Upper lobe of left lung (tissue), 6 donors: ENCODE measurements at places on chromosomes 12 and 14.
A peak's percentile ranks its signal among the peaks of the same experiment; 100 is the strongest.

DNA sequence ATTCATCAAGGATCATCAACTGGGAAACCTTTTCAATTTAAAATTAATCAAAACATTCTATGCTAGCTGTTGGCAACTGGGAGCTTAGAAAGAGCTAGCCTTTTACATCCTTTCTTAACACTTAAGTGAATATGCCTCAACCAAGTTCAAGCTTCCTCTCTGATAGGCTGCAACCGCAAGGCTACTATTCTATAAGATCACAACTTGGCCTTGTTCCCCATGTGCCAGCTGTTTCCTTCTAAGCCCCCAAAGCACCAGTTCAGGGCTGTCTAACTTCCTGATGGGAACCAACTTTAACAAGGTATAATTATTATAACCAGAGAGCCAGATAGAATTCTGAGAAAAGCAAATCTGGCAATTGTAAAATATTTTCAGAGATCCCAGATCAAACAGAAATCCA, 37.0 kb downstream of the KCNC2 start:
- no peak for DNase-seq

GRCh38 chr12:55651299-55651683, 14.6 kb downstream of the OR10P1 start:
- DNase-seq = no peak

GRCh38 chr12:1147821-1148220, 156.8 kb downstream of the ERC1 start:
- no peak for DNase-seq

DNA sequence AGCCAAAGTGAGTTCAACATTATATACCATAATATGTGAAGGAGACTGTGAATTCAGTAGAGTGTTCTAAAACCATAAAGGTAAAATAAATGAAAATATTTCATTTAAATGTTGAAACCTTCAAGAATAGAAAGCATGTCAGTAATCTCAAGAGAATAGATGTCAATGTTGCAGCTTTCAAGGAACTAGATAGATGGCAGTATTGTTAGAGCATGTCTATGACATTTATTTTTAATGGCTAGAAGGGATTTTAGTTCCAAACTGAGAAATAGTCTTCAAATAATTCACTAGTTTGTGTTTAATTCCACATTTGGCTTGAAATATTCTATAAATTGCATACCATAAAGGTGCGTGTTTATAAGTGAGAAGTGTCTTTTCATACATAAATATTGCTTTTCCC, 326.5 kb downstream of the FLRT2 start:
- DNase-seq = no peak

- no peak for DNase-seq
Measured at GRCh38 chr12:44114906-44115305, 279.0 kb downstream of the TMEM117 start.

DNA sequence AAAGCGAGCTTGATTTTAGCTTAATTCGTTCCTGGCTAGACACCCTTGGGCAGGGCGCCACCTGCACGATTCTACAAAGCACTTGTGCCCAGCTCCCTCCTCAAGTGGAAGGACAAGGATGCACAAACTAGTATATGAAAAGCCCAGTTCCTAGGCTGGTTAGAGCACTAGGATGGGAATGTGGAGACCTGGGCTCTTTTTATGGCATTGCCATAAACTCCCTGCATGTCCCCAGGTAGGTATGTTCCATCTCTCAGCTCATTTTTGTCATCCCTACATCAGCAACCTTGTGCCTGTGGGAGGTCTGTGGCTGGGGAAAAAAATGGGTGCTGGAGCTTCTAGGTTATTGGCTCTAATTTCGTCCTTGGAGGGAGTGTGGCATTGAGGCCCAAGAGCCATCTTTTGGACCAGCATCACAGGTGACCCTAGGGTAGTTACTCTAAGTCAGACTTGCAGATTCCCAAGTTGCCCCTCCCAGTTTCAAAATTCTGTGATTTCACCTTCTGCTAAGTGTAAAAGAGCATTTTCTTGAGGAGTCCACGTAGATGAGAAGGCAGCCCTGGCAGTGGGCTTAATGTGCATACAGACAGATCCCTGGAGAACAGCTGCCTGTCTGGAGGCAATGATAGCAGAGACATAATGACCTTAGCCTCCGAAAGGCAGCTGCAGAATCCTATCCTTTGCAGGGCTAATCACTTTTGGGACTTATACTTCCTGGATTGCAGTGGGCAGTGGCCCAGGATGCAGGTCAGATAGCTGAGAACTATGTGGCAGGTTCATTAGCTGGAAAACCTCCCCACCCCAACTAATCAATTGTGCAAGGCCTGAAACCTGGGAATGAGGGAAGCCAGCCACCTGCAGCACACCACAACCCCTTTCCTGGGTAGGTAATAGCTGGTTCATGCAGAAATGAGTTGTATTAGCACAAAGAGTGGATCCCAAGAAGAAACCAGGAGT, 47.6 kb upstream of the BDKRB2 start:
- DNase-seq = no peak

- no peak for DNase-seq
Measured at GRCh38 chr12:1993341-1993740, 10.9 kb downstream of the DCP1B start.

- no peak for DNase-seq
Measured at GRCh38 chr12:7242176-7243101, 53.0 kb downstream of the PEX5 start.

DNA sequence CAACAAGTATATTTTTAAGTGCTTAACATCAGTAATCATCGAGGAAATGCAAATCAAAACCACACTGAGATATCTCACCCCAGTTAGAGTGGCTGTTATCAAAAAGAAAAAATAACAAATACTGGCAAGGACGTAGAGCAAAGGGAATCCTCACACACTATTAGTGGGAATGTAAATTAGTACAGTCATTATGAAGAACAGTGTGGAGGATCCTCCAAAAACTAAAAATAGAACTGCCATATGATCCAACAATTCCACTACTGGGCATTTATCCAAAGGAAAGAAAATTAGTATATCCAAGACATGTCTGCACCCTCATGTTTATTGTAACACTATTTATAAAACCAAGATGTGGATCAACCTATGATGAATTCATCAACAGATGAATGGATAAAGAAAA, 149.0 kb upstream of the PWP1 start:
- no peak for DNase-seq

DNA sequence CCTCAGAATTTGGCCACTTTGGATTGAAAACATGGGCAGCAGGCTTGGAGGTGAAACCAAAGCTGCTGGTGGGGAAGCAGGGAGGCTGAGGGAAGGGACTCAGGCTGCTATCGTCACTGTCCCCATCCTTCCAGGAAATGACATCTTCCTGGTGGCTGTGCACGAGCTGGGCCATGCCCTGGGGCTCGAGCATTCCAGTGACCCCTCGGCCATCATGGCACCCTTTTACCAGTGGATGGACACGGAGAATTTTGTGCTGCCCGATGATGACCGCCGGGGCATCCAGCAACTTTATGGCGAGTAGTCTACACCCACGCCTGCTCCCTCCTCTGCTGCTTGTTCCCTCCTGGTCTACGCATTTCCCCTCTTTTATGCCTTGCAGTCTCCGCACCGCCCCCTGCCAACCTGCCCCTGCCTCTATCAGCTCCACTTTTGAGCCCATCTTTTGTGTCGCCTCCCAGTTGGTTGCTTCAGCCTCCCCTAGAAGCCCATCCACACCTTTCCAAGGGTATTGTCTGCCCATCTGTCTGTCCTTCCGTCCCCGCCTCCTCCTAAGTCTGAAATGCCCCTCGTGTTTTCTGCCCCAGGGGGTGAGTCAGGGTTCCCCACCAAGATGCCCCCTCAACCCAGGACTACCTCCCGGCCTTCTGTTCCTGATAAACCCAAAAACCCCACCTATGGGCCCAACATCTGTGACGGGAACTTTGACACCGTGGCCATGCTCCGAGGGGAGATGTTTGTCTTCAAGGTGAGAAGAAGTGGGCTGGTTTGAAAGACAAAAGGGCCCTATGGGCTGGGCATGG, 6.9 kb downstream of the MMP14 start:
- no peak for DNase-seq

- peak; percentile 26 for DNase-seq
Measured at GRCh38 chr12:112386726-112387125, 4.5 kb upstream of the HECTD4 start.

DNA sequence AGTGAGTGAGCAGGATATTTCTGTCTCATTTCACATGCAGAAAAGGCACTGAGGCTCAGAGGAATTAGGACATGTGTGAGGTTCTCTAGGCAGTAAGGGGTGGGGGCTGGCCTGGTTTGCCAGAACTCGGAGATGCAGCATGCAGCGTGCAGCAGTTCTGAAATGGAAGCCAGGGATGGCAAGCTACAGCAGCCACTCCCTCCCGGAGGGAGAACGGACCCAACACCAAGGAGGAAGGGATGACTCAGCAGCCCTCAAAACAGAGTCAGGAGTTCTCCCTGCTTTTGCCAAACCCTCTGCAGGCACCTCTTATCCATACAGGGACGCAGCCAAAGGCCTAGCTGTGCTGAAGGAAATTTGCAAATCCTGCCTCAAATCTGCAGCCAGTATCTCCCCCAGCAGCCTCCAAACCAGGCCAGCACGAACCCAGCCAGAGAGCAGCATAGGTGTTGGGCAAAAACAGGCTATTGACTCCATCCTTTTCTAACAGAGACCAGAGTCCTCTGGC, 10.3 kb upstream of the SERPINA3 start:
- DNase-seq = no peak

DNA sequence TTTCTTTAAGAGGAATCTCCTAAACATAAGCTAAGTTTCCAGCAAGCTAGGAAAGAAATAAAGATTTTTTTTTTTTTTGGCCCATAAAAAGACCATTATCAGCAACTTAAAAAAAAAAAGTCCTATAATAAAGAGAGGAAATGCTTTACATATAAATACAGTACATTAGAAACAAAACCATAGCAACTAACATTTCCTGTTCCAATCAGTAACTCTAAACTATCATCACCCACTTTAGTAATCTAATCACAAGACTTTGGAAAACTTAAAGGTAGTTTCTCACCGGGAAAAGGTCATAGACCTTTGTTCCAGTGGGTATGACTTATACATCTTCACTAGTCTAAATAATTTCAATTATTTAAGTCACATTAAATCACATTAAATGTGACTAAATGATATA, 11.1 kb downstream of the SPTSSA start:
- no peak for DNase-seq

DNA sequence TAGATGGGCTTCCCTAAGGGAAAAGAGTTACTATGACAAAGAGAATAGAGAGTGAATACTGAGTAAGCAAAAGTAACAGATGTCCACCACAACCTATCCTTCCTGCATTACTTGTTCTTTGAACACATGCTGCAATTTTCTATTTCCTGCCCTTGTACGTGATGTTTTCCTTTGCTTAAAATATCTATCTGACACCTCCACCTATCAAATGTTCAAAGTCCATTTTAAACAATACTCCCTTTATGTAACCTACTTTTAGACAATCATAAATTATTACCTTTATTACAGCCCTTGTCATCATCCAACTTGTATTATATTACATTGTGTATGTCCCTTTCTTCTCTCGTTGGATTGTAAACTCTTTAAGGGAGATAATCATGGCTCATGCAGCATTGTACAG, 147.2 kb upstream of the DYRK2 start:
- no peak for DNase-seq

- DNase-seq = no peak
Measured at GRCh38 chr12:23333938-23334337, 615.5 kb downstream of the SOX5 start.

DNA sequence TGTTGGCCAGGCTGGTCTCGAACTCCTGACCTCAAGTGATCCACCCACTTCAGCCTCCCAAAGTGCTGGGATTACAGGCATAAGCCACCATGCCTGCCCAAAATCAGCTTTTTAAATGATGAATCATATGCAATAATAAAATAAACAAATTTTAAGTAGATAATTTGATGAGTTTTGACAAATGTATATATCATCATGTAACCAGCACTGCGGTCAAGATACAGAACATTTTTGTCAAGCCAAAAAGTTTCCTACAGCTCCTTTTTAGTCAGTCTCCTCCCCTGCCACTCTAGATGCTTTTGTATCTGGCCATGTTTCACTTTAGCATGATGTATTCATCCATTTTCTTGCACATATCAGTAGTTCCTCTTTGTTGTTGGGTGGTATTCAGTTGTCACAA, 17.2 kb downstream of the FRMD6 start:
- no peak for DNase-seq

DNA sequence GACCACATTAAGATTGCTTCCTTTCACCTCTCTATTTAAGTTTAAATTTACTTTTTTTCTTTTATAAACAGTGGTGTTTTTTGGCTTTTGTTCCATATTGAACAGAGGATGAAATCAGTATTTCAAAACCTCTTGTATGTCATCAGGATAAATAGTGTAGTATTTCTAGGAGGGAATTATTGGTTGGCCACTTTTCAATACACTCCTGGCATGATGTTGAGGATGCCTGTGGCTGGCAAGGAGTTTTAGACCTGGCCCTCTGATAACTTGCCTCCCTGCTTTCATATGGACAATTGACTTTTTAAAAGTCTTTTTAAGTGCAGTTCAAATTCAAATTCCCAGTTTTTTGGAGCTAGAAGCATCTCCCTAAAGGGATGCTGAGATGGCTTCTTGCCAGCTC, 9.8 kb downstream of the TMTC2 start:
- DNase-seq = no peak

DNA sequence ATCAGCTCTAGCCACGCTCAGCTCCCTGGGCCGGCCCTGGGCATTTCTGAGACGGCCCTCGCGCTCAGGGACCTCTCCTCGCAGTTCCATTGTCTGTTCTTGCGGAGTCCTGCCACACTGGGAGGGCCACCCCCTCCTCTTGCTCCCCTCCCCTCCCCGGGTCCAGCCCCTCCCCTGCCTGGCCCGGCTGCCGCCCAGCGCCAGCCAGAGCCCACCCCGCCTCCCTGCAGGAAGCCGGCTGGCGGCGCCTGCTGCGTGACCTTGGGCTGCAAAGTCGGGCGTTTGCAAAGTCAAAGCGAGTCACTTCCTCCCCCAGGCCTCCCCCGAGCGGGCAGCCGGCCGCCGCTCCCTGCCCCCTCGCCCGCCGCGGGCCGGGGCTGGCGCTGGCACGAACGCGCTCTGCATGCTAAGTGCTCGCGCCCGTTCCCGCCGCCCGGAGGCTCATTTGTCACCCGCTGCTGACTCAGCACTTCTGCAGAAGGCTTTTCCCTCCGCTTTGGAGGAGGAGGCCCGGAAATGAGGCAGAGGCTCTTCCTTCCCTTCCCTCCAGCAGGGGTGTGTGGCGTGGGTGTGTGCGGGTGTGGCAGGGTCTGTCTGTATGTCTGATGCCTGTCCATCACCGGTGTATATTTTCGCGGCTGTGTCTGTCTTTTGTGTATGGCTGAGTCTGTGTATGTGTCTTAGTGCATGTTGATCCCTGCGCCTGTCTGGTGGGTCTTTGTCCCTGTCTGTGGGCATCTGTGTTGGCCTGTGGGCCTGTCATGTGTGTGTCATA, 72.0 kb downstream of the IRF2BPL start:
- peak; percentile 95 for DNase-seq

- no peak for DNase-seq
Measured at GRCh38 chr12:31234053-31234840, 91.7 kb downstream of the SINHCAF start.
